ENCODE measurements at places on chromosomes 4 and X.

- no peak for DNase-seq
These were observed 66.8 kb downstream of the LINC00632 start for GRCh38 chrX:140776320-140776719.

GRCh38 chrX:134158821-134159512, 78.0 kb upstream of the CCDC160 start:
- DNase-seq, result no peak

GRCh38 chrX:94830717-94831116, 1156.7 kb downstream of the FAM133A start:
- DNase-seq, result peak; percentile 6

GRCh38 chr4:184787766-184788503, 37.8 kb downstream of the ACSL1 start:
- no peak for DNase-seq

GRCh38 chr4:181835348-181835747, 407.9 kb upstream of the TENM3 start:
- no peak for DNase-seq

DNA sequence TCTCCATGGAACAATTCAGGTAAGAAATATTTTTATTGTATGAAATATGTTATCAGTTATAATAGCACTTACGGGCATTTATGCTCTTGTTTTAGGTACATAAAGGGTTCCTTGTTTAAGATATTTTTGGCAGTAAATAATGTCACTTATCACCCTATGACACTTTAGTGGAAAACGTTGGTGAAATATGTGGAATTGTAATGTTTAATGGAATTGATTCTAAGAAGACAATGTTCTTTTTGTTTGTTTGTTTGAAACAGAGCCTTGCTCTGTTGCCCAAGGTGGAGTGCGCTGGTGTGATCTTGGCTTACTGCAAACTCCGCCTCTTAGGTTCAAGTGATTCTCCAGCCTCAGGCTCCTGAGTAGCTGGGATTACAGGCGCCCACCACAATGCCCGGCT, 17.4 kb downstream of the NPNT start:
- DNase-seq, result no peak

- no peak for DNase-seq
These were observed 326.3 kb downstream of the RAPGEF2 start for GRCh38 chr4:159428975-159429692.

DNA sequence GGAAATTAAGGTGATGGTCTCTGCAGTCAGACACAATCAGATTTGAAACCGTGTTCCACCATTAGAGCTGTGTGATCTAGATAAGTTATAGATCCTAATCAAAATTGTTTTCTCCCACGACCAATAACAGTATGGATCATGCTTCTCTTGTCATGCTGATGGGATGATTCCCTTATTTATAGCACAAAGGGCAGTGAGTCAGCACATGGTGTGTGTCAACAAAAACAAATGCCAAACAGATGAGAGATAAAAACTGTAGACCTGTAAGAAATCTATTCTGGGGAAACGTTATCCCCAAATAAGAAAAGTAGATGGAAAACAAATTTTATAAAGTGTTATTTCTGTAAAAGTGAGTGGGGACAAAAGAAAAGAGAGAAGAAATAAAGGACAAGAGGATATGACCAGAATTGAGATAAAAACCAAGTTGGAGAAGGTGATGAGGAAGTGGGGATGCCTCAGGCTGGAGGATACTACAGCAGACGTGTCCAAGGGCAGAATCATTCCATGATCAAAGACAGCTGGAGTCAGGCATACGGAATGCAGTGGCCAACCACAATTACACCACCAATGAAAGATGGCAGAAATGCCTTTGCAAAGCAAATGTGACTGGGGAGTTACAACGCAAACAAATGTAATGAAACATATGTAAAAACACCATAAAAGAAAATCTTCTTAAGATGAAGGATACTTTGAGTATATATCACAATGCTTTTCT, 377.8 kb upstream of the PRKX start:
- no peak for DNase-seq

DNA sequence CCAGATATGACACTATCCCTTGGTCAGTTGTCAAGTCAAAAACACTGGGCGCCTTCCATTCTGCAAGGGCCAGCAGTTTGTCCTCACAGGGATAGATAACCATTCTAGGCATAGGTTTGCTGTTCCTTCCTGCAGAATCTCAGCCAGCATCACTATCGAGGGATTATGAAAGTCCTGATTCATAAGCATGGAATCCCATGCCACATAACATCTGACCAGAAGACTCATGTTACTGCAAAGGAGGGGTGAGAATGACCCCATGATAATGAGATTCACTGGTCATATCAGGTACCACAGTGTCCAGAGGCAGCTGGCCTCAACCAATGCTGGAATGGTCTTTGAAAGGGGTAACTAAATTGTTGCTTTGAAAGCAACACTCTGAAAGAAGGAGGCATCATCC, 84.7 kb downstream of the OTC start:
- no peak for DNase-seq

DNA sequence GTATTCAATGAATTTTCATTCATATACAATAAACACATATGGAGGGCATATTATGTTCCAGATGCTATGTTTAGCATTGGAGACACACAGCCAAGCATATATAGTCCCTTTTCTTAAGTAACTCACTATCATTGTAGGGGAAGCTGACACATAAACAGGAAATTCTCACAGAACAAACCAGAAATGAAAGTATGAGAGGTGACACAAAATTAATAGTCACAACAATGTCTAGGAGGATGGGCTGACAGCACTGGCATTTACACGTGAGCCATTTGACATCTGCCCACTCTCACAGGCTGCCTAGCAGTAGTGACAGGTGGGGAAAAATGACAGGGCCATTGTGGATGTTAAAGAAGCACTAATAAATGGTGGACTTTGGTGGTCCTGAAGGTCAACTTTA, 2.6 kb upstream of the CNOT6L start:
- no peak for DNase-seq

- no peak for DNase-seq
These were observed 100.7 kb upstream of the AMOT start for GRCh38 chrX:112941209-112941837.

GRCh38 chr4:41715155-41715554, 33.4 kb downstream of the PHOX2B start:
- no peak for DNase-seq

GRCh38 chr4:73730867-73731266, 9.5 kb upstream of the CXCL8 start:
- DNase-seq, result no peak
